Activated CD4-positive, alpha-beta T cell treated with anti-CD3 and anti-CD28 coated beads, Interleukin-2, amount 10 ng/mL, durations not matched to agents 7 days and 5 days (primary cell): ENCODE measurements at places on chromosomes 3 and 15. TPM values are rescaled to one million over a fixed set of nuclear protein-coding genes. Genes with fewer than 3 reads are reported as not detected.

DNA sequence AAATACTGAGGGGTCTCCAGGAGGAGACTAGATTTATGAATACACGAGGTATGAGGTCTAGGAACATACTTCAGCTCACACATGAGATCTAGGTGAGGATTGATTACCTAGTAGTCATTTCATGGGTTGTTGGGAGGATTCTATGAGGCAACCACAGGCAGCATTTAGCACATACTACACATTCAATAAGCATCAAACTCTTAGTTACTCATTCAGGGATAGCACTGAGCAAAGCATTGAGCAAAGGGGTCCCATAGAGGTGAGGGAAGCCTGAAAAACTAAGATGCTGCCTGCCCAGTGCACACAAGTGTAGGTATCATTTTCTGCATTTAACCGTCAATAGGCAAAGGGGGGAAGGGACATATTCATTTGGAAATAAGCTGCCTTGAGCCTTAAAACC is 4.5 kb downstream of the CCR5 start:
- no peak for DNase-seq
- H3K36me3 ChIP-seq, result peaks cover 7% of the 10 kb centered on the region
- no peak overlapping the region for H3K4me3 ChIP-seq
- H3K4me1 ChIP-seq, result peaks cover 57% of the 10 kb centered on the region

DNA sequence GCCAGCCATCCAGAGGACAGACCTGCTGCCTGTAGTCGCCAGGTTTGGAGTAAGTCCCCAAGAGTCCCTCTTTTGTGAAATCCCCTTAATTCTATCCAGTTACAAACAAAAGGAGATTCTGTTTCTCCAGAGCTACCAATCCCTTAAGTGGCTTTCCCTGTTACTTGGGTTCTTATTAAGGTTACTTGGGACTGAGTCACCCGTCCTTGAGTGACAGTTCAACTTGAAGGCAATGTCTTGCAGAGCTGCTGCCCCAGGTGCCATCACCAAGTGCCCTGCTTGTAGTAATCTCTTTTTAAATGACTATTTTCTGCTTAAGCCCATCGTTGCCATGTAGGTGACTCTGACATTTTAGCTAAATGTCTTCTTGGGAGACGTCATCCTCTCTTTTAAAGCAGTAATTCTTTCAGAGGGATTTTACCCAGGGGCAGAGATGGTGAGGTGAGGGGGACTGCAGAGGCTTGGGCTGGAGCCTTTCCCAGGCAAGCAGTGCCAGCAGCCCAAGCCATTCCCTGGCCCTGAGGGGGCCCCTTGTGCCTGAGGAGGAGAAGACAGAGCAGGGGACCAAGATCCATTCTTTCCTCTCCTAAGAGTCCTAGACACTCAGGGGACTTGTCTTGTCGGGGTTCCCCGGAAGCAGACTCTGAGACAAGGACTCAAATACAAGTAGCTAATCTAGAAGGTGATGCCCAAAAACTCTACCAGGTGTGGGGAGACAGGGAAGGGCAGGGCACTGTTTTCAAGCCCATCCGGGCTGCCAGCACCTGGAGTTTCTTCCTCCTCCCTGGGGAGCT is 253.7 kb downstream of the PLCL2 start:
- H3K27me3 ChIP-seq, result peaks cover 4% of the 10 kb centered on the region
- H3K27ac ChIP-seq, result no peak overlapping the region
- peaks cover 9% of the 10 kb centered on the region for H3K36me3 ChIP-seq
- DNase-seq, result no peak
- H3K4me1 ChIP-seq, result peaks cover 13% of the 10 kb centered on the region

- H3K36me3 ChIP-seq, result peaks cover 24% of the 10 kb centered on the region
- no peak for DNase-seq
- H3K4me3 ChIP-seq, result no peak overlapping the region
Observed at GRCh38 chr15:64970698-64971097, 19.0 kb downstream of the SPG21 start.

- no peaks in the 10 kb centered on the region for H3K27me3 ChIP-seq
- H3K4me1 ChIP-seq, result peaks cover 73% of the 10 kb centered on the region
- H3K36me3 ChIP-seq, result peaks cover 30% of the 10 kb centered on the region
- peak overlapping the region; percentile 61 for H3K27ac ChIP-seq
Observed at GRCh38 chr3:32395496-32395895, 3.8 kb downstream of the CMTM7 start.

GRCh38 chr15:63244399-63244798 is 33.0 kb upstream of the APH1B start:
- no peak for DNase-seq
- no peaks in the 10 kb centered on the region for H3K27me3 ChIP-seq
- H3K27ac ChIP-seq, result peak overlapping the region; percentile 58
- H3K4me3 ChIP-seq, result no peak overlapping the region

DNA sequence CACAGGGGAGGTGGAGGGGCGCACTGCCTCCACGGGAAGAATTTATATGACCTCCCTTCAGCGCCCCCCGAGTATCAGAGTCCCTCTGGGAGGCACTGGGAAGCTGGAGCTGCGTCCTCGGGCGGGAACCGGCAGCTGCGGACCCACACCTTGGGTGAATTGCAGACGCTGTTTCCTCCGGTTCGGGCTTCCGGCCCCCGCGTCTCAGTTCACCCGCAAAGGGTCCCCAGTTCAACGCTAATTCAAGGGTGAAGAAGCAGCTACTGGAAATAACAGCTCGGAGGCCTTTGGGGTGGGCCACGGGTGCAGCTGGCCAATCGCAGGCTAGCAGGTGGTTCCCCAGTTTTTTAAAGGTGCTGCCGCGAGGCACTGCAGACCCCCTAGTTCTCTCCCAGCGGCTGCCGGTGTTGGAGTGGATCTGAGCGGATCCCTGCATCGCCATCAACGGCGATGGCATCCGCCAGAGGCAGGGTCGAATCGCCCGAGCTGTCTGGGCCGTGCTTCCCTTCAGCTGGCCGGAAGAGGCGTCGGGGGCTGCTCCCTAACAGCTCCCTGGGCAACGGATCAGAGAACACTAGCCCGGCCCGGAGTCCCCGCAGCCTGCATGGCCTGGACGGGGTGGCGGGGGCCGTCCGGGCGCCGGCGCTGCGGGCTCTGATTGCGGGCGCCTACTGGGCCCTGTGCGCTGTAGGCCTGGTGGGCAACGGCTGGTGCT is 19.4 kb upstream of the ADAMTS7 start:
- H3K4me1 ChIP-seq, result peaks cover 5% of the 10 kb centered on the region
- H3K4me3 ChIP-seq, result peak overlapping the region; percentile 34
- peaks cover 12% of the 10 kb centered on the region for H3K27me3 ChIP-seq
- no peak for DNase-seq

- no peaks in the 10 kb centered on the region for H3K4me1 ChIP-seq
- no peak for DNase-seq
- H3K4me3 ChIP-seq, result no peak overlapping the region
Observed at GRCh38 chr15:39488961-39489360, 91.9 kb upstream of the THBS1 start.

DNA sequence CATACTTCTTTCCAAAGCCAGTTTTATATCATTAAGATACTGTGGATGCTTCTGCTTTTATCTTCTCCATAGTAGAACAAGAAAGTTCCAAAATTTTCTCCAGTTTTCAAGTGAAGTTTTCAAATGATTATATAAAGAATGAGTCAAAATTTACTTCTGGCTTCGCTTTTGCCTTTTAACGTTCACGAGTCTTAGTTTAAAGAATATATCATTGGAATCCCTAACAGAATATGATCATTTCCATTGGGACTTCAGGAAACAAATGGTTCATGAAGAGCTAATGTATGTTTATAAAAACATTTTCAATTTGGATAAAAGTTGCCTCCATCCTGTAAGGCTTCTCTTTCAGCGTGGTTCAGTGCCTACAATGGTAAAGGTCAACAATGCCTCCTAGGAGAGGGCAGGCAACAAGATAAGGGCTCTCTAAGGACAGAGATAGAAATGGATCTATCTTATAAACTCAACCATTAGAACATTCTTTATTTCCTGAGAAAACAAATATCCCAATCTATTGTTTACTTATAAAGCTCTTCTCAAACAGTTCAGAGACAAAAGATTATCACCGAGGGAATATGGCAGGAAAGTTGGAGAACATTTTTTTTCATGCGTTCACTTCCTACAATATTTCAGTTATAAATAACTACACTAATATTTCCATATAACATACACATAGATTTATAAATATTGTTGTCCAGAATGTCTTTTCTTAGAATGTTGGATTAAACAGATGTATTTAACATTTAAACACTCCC is 60.5 kb downstream of the FBN1 start:
- H3K27me3 ChIP-seq, result no peaks in the 10 kb centered on the region
- H3K4me3 ChIP-seq, result no peak overlapping the region
- no peaks in the 10 kb centered on the region for H3K36me3 ChIP-seq
- no peak overlapping the region for H3K27ac ChIP-seq

DNA sequence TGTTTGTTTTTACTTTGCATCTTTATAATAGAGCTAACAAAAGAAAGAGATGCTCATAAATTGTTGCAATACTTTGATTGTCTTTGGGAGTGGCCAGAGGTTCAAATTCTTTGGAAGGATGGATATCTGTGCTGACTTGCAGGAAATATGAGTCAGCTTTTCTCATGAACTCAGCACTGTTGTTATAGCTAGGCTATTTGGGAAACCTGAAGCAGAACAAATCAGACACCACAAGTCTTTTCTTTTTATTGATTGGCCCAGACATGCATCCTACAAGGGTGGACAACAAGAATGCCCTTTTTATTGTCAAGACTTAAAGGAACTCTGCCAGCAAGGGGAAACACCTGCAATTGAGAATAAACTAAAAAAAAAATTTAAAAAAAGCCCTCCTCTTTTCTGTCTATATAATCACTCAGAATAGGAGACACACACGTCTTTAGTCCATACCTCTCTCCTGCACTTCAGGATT is 4.6 kb upstream of the DENND4A start:
- H3K4me1 ChIP-seq, result peaks cover 47% of the 10 kb centered on the region
- no peak for DNase-seq
- H3K27me3 ChIP-seq, result no peaks in the 10 kb centered on the region
- no peak overlapping the region for H3K4me3 ChIP-seq

DNA sequence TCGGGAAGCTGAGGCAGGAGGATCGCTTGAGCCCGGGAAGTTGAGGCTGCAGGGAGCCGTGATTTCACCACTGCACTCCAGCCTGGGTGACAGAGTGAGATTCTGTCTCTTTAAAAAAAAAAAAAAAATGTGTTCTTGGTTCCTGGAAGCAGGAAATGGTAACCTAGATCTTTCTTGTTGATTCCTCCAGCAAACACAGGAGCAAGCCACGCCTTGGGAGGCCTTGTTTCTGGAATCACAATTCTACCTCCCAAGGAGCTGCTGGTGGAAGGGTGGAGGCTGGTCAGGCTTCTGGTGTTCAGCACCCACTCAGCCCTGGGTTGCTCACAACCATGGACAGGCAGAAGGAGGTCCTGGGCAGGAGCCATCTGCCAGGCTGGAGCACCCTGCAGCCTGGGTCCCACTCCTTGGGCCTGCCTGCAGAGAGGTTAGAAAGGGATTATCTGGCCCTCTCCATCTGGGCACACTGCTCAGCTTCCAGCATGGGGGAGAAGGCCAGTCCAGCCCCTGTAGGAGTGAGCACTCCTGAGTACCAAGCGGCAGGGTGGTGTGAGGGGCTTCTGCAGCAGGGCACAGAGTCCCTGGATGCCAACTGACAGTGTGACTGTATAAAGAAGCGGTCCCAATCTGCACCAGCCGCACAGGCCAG is 65.6 kb downstream of the ABTB1 start:
- H3K27me3 ChIP-seq, result peaks cover 16% of the 10 kb centered on the region
- H3K4me3 ChIP-seq, result no peak overlapping the region
- H3K4me1 ChIP-seq, result peaks cover 8% of the 10 kb centered on the region
- no peaks in the 10 kb centered on the region for H3K36me3 ChIP-seq
- no peak overlapping the region for H3K27ac ChIP-seq

GRCh38 chr3:187473778-187474406 is 105.7 kb downstream of the RTP4 start:
- H3K4me1 ChIP-seq, result no peaks in the 10 kb centered on the region
- no peaks in the 10 kb centered on the region for H3K36me3 ChIP-seq
- peaks cover 4% of the 10 kb centered on the region for H3K27me3 ChIP-seq
- DNase-seq, result no peak
- H3K4me3 ChIP-seq, result no peak overlapping the region

DNA sequence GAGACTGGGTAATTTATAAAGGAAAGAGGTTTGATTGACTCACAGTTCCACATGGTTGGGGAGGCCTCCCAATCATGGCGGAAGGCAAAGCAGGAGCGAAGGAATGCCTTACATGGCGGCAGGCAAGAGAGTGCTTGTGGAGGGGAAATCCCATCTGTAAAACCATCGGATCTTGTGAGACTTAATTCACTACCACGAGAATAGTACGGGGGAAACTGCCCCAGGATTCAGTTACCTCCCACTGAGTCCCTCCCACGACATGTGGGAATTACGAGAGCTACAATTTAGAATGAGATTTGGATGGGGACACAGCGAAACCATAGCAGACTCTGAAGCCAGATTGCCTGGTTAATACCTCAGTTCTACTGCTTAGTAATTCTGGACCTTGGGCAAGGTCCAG is 67.8 kb downstream of the THSD4 start:
- no peaks in the 10 kb centered on the region for H3K4me1 ChIP-seq
- DNase-seq, result no peak
- peaks cover 2% of the 10 kb centered on the region for H3K27me3 ChIP-seq
- no peak overlapping the region for H3K4me3 ChIP-seq
- H3K27ac ChIP-seq, result no peak overlapping the region

DNA sequence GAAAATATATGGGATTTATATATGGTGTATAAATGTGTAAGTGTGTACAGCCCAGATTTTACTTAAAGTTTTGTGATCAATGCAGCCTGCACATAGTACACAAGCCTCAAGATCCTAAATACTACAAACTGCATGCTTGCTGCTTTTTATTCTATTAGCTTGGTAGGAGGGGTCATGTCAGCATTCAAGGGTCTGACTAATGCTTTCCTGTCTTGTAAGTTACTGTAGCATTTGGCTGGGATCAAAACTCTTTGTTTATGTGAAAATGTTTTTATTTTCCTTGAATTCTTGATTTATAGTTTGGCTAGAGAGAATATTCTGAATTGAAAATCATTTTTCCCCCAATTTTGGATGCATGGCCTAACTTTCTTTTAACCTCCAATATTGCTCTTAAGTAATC is 370.9 kb downstream of the NSUN3 start:
- H3K27ac ChIP-seq, result no peak overlapping the region
- DNase-seq, result no peak
- no peaks in the 10 kb centered on the region for H3K4me1 ChIP-seq
- no peak overlapping the region for H3K4me3 ChIP-seq

DNA sequence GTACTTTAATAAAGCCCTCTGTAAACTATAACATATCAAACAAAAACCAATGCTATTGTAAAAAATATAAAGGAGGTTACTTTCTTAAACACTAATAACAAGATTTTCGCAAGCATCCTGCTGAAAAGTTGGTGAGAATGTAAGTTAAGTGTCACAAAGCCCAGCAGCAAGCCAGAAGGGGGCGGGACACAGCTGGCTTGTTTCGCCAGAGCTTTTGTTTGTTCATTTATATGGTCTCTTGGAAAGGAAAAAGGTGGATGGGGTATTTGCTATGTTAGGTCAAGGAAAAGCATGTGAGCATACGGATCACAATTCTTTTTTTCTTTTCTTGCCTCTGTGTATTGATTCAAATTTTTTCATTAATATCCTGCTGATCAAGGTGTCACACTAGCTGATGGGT is 59.9 kb downstream of the HACD2 start:
- DNase-seq, result no peak
- peaks cover 31% of the 10 kb centered on the region for H3K4me1 ChIP-seq
- no peak overlapping the region for H3K4me3 ChIP-seq

GRCh38 chr3:151796105-151796680 is 17.7 kb upstream of the AADAC start:
- H3K36me3 ChIP-seq, result no peaks in the 10 kb centered on the region
- no peak overlapping the region for H3K4me3 ChIP-seq
- no peaks in the 10 kb centered on the region for H3K4me1 ChIP-seq
- DNase-seq, result no peak
- H3K27ac ChIP-seq, result no peak overlapping the region

Gene CHRM5
- total RNA-seq, result not detected

Gene BOC
- not detected for total RNA-seq

Gene TMC3
- not detected for total RNA-seq

Gene XCR1
- not detected for total RNA-seq

Gene RBPMS2
- not detected for total RNA-seq

Gene HESX1
- not detected for total RNA-seq

Gene ERC2
- not detected for total RNA-seq

Gene CLDN16
- total RNA-seq, result not detected

Gene DNASE1L3
- not detected for total RNA-seq
